RPMI8226 (cell line): ENCODE measurements at places on chromosomes 2 and 18.

- DNase-seq: no peak
Measured at GRCh38 chr2:67489396-67489795, 92.3 kb downstream of the ETAA1 start.

GRCh38 chr2:156648522-156648921 lies 212.3 kb downstream of the GPD2 start:
- no peak for DNase-seq

- DNase-seq: no peak
Measured at GRCh38 chr2:145748927-145749326, 1229.0 kb upstream of the ZEB2 start.

GRCh38 chr2:188957646-188958045 lies 16.5 kb upstream of the COL3A1 start:
- DNase-seq: no peak

DNA sequence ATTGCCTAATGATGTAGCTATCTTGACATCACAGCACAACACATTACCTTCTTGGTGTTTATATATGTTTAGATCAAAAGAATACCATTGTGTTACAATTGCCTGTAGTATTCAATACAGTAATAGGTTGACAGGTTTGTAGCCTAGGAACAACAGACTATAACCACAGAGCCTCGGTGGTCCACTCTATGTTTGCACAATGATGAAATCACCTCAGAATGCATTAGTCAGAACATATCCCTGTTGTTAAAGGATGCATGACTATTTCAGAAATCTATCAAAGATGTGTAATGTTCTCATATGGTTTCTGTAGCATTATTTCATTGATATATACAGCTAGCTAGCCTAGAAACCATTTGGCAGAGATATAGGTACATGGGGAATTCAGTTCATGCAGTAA lies 8.9 kb downstream of the METTL5 start:
- DNase-seq: no peak

GRCh38 chr18:55988537-55988936 lies 400.5 kb upstream of the TCF4 start:
- DNase-seq: no peak

DNA sequence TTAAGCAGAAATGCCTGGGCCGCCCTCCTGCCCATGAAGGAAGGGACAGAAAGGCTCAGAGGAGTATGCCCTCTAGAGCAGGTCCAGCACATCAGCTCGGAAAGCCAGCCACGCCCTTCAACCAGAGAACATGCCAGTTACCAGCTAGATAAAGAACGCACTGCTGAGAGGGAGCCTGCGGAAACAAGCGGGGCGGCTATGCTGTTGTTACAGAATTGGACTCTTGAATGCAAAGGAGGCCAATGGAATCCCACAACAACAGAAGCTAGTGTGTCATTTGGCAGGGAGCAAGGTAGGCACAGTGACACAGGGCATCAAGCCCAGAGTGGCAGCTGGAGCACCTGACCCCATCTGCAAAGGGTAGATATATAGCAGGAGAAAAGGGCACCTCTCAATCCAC lies 242.9 kb upstream of the ID2 start:
- DNase-seq: no peak

GRCh38 chr2:35920061-35920460 lies 435.5 kb upstream of the CRIM1 start:
- no peak for DNase-seq

DNA sequence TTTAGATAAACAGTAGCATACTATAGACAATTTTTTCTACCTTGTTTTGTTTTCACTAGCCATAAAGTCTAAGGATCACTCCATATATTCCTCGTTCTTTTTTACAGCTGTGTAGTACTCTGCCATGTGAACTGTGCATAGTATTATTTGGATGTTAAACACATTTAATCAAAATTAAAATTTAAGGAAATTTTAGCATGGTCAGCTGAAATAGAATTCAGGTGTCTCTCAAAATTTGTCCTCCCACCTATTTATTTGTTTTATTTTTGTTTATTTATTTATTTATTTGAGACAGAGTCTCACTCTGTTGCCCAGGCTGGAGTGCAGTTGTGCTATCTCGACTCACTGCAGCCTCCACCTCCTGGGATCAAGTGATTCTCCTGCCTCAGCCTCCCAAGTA lies 46.4 kb upstream of the AAK1 start:
- DNase-seq: no peak

DNA sequence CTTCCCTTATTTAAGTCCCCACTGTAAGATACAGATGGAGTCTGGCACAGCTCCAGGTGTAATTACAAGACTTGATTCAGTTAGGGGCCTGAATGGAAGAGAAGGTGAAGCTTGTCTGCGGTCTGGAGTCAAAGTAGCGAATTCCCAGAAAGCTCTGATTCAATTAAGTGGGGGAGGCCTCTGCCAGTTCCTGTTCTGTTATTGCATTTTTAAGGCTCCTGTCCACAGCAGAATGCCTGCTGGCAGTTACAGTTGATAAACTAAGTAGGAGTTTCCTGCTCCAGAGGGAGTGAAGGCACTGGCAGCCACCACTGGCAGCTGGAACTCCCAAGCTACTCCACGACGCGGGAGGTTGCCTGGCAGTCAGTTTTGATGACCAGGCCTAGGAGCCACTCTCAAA lies 181.1 kb downstream of the SOCS6 start:
- DNase-seq: no peak

DNA sequence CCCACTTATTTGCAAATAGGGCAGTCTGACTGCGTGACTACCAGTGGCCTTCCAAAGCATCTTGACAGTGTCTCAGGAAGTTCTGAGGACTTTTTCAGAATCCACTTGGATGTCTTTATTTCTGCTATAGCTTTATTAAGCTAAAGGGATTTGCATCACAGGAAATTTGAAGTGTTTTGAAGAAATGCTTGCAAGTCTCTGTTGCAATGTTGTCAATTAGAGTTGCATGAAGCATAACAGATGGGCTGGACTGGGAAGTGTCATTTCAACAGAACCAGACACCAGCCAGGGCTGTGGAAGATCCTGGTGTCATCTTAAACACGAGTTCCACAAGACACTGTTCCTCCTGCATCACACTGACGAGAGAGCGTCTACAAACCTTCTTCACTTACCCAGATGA lies 224.5 kb downstream of the EN1 start:
- DNase-seq: no peak
